ENCODE measurements at places on chromosomes 5 and 9.

- no peak for DNase-seq
Measured at GRCh38 chr9:131025953-131026858, 17.2 kb downstream of the LAMC3 start.

GRCh38 chr5:38583500-38583899, 27.1 kb upstream of the LIFR start:
- DNase-seq, result no peak

DNA sequence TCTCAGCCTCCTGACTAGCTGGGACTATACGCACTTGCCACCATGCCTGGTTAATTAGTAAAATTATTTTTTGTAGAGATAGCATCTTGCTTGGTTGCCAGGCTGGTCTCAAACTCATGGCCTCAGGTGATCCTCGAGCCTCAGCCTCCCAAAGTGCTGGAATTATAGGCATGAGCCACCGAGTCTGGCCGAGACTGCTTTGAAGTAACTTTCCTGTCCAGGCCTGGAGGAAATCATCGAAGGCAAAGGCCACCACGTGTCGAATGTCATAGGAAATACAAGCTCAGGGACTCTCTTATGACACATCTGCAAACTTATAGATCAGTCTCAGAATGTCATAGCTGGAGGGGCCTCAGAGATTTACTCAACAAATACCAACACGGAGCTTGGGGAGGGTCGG, 25.1 kb downstream of the RAPGEF1 start:
- no peak for DNase-seq

- DNase-seq, result peak; percentile 78
Measured at GRCh38 chr9:127557466-127557869, 54.6 kb upstream of the STXBP1 start.

DNA sequence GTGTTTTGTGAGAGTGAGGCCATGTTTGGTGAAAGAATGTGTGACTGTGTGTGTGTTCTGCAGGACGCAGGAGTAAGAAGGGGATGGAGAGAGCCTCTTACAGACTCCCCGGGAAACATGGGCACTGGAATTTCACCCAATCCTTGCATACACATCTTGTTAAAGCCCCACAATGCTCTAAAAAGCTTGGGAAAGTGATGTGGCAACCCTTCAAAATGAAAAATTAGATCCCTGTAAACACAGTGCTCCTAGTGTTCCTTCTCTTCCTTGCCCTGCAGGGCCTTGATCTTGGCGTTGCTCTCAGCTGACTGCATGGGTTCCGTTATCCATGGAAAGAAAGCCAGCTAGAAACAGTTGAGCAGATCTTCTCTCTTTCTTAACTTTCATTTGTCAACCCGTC, 701.7 kb downstream of the SEMA5A start:
- DNase-seq, result no peak

- DNase-seq, result no peak
Measured at GRCh38 chr5:33275921-33276627, 164.7 kb upstream of the TARS1 start.

- DNase-seq, result no peak
Measured at GRCh38 chr5:96745844-96746531, 61.8 kb downstream of the ERAP1 start.

DNA sequence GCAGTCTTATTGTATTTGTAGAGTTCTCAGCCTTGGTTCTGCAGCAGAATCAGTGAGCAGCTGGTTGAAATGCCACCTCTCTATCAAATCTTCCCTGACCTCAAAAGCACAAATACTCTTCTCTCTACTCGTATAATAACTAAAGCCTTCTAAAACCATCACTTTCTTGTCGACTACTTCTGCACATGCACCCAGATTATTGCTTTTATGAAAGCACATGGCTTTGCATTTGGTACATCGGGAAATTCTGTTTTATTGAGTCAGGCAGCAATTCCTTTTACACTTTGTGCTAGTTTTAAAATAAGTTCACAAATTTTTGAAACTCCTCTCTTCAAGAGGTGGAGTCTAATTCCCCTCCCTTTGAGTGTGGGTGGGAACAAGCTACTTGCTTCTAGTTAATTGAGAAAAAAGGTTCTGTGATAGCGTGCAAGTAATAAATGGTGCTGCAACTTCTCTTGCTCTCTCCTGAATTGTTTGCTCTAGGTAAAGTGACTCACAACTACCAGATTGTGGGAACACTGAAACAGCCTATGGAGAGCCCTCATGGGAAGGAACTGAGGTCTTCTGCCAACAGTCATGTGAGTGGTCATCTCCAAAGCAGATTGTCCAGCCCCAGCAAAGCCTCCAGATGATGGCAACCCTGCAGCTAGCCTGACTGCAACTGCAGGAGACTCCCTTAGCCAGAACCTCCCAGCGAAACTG, 66.0 kb upstream of the TAF1L start:
- no peak for DNase-seq

DNA sequence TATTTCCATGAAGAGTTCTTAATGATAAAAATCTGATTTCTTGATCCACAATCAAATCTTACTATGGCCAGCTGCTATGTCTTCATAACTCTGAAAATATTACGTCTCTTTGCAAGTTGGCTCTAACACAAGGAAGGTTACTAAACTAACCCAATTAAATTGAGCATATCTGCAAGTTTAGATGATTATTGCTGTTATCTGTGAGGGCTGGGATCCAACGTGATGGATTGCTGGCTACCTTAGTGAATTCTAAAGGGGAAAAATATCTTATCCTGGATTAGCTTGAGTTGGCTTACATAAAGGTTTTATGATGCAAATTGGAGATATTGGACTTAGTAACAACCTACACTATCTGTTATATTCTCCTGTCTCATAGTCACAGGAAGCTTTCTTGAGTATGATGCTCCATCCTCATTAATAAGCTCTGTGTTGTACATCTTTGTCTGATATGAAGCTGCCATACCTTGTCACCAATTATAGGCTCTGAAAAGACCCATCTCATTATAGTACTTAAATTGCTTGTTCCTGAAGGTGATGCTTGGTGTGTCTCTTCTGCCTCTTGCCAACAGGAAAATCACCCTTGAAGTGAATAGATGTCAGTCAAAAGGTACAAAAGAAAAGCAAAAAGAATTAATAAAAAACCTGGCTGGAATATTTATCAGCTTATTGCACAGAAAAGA, 733.0 kb upstream of the MEF2C start:
- no peak for DNase-seq

GRCh38 chr5:401146-402034, 41.6 kb upstream of the EXOC3 start:
- no peak for DNase-seq

DNA sequence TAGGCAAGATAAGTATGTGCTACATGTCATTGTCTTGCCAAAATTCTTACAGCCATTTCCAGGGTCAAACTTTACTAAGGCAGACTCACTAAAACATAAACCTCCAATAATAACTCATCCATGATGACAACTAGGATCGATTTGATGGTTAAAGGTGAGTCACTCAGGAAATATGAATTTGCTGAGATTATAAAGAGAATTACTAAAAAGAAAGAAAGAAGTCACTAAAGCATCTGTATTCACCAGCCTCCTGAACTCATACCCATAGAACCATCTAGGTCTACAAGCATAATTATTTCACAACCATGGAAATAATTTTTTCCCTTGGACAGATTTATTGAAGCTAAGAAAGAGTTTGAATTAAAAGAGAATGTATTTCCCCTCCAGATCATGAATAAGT, 258.6 kb downstream of the TLE1 start:
- DNase-seq, result peak; percentile 84

DNA sequence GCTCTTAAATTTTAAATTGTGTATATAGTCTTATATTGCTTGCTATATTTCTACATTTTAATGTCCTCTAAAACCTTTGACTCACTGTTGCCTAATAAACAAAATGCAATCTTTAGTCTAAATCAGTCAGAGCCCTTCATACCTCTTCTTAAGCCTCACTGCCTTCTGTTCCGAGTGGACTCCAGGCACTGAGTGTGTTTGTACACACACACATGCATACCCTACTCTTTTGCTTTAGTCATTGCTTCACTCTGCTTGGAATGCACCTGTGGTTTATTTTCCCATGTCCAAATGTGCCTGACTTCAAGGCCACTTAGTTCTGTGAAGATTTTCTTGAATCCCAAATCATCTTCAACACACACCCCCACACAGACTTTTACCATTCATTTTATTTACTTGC, 60.9 kb downstream of the SLC12A2 start:
- DNase-seq, result peak; percentile 11

DNA sequence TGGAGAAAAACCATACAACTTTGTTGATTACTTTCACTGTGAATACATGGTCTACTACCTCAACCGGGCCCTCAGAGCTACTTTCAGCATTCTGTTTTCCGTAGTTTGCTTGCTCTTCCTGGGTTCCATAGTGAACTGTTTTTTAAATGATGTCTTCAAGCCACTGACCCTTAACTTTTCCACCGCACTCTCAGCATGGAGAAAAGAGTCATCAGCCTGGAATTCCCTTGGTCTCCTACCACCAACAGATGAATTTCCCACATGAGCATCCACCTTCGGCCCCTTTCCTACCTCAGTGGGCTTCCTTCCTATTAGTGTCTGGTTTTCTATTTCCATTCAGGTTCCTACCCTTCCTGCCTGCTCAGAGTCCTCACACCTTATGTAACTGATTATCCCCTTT, 135.9 kb upstream of the ADAMTSL1 start:
- peak; percentile 63 for DNase-seq

DNA sequence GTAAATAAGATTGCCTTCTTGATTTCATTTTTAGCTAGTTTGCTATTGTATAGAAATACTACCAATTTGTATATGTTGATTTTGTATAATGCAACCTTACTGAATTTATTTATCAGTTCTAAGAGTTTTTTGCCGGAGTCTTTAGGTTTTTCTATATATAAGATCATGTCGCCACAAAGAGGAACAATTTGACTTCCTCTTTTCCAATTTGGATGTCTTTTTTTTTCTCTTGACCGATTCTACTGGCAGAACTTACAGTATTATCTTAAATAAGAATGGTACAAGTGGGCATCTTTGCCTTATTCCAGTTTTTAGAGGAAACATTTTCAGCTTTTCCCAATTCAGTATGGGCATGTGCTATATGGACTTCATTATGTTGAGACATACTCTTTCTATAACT, 624.7 kb upstream of the ACO1 start:
- DNase-seq, result no peak

- no peak for DNase-seq
Measured at GRCh38 chr9:133563291-133563796, 28.8 kb downstream of the ADAMTSL2 start.

DNA sequence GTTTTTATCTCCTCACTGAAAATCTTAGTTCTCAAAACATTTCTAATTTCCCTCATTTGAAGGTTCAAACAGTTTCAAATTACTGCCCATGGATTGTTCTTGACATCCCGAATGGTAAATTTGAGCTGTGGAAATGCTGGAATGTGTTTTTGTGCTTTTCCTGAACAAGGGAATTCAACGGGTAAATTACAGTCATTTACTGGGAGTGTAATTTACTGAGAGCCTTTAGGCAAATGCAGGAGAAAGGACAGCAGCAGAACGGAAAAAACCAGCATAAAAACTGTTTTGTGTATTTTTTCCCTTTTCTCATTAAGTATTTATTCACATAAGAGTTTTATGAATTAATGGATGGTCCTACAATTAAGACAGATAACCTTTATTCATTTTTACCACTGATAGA, 139.2 kb downstream of the PBX3 start:
- no peak for DNase-seq

DNA sequence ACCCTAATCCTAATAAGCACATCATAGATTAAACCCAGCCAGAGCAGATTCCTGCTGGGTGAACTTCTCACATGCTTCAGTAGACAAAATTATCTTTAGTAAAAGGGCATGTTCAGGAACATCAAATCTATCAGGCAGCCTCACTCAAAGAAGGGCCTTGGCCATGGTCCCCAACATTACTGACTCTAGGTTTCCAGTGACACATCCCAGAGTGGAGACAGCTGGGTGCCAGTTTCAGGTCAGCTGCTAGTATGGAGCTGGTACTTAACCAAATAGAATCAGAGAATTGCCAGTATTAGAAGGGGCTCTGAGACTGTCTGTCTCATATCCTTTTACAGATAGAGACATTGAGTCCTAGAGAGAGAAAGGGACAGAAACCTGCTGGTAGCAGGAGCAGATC, 44.1 kb upstream of the GALNT10 start:
- DNase-seq, result no peak

DNA sequence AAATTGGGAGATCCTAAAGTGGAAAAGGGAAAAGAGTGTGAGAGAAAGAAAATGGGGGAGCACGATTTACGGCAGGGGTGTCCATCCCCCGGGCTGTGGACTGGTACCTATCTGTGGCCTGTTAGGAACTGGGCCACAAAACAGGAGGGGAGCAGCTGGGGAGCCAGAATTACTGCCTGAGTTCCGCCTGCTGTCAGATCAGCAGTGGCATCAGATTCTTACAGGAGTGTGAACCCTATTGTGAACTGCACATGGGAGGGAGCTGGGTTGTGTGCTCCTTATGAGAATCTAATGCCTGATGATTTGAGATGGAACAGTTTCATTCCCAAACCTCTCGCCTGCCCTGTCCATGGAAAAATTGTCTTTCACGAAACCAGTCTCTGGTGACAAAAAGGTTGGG, 108.3 kb upstream of the ADAMTSL1 start:
- no peak for DNase-seq

DNA sequence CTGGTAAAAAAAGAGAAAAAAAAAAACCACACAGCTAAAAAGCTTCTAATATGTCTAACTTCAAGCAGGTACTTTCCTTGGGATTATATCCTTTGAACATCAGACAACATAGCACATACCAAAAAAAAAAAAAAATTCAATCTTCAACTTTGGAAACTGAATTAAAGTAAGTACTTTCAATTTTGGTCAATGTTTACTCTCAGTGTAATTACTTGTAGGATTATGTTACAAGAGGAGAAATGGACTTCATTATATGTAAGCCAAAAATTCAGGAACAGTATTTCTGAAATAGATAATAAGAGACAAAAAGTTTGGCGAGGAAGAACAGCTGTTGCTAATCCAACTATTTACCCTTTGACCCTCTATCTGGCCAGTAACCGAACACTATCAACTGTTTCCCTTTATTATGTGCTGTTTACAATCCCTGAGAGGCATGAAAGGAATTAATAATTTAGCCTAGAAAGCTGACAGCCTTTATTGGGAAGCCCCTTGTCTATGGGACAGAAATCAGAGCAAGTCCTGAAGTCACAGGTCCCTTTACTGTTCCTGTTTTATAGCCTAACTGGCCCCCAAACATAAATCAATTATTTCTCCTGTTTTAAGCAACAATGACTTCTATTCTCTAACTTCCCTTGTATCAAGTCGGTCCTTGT, 46.6 kb downstream of the NR6A1 start:
- no peak for DNase-seq

Data from ELR (cell line).